ENCODE measurements at places on chromosomes 16 and 17.
A peak's percentile ranks its signal among the peaks of the same experiment; 100 is the strongest.

- DNase-seq: no peak
Measured at GRCh38 chr16:54080524-54081008, 206.0 kb downstream of the IRX3 start.

GRCh38 chr16:3490911-3491629 is 4.2 kb downstream of the C16orf90 start:
- DNase-seq: no peak

GRCh38 chr16:17261197-17261858 is 209.4 kb downstream of the XYLT1 start:
- no peak for DNase-seq

GRCh38 chr16:14494396-14494966 is 135.6 kb downstream of the PARN start:
- DNase-seq: no peak

- DNase-seq: no peak
Measured at GRCh38 chr17:1035546-1036170, 38.7 kb downstream of the TIMM22 start.

DNA sequence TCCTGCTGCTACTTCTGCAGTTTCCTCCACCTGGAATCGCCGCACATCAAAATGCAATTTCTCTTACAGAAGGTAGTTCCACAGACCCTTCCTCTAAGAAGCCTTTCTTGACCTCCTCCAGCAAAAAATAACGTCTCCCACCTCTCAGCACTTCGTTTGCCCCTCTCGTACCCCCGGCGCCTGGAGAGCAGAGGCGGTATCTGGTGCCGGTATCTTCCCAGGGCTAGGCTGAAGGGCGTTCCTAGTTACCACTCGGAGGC is 482 bp downstream of the DCTPP1 start:
- no peak for DNase-seq

DNA sequence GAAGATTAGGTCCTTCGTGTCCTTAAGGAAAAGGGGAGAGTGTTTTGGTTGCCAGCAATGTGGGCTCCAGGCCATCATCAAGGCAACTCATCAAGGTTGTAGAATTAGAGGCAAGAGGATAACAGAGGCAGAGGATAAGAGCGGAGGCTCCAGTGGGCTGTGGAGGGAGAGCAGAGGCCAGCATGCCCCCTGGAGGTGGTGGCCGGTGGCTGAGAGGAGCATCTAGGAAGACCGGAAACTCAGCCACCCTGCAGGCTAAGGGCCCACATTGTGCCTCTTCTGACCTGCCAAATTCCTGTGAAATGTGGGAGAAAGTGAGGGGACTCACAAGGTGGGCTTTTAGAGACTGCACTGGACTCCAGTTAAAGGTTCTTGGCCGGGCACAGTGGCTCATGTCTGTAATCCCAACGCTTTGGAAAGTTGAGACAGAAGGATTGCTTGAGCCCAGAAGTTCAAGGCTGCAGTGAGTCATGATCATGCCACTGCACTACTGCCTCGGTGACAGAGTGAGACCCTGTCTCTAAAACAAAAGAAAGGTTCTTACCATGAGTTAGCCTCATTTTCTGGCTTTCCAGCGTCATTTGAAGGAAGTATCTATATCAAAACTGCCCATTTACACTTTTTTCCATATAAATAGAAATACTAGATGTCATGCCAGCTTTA is 62.7 kb upstream of the ADORA2B start:
- no peak for DNase-seq

DNA sequence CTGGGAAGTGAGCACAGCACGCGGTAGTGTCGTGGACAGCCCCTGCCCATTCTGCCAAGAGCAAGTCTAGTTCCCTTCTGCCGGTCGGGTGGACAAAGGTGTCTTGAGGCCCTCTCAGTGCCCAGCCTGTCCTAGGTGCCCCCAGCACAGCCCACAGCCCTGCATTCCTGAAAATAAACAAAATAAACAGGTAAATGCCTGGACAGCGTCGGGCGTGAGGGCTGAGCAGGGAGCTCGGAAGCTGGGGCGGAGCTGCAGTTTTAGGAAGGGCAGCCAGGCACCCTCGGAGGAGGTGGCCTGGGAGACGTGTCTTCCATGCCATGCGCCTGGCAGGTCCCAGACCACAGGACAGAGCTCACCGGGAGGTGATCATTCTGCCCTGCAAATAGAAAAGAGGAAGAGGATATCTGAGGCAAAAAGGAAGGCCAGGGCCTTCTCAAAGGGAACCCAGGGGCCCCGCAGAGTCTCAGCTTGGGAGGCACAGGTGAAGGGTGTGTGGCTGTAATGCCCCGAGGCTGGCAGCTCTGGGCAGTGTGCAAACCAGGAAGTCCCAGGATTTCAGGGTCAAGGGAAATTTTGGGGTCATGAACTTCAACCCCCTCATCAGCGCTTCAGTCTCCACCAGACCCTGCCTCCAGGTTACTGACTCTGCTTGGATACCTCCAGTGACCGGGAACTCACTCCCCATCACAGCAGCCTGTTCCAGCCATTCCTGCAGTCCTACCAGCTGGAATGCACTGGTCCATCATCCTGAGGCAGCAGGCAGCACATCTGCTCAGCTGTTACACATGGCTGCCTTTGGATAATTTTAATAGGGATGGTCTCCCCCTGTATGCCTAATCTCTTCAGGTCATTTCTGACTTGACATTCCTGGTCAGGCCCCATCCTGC is 1.7 kb downstream of the ZNF469 start:
- DNase-seq: no peak

DNA sequence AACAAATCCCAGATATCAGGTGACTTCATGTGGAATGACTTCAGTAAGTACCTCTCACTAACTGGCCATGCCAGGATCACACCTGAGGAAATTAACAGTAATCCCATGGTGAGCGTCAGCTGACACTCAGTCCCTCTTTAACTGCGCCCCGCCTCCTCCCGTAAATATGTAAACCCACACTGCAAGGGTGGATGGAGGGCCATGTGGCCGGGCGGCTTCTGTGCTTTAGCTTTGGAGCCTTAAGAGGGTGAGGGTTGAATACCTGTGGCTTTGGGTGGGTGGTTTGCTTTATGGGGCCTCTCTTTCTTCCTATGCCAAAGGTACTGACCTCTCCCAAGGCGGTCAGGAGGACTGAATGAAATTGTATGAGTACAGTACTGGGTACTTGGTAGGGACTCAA is 141.7 kb downstream of the MRM1 start:
- DNase-seq: no peak

DNA sequence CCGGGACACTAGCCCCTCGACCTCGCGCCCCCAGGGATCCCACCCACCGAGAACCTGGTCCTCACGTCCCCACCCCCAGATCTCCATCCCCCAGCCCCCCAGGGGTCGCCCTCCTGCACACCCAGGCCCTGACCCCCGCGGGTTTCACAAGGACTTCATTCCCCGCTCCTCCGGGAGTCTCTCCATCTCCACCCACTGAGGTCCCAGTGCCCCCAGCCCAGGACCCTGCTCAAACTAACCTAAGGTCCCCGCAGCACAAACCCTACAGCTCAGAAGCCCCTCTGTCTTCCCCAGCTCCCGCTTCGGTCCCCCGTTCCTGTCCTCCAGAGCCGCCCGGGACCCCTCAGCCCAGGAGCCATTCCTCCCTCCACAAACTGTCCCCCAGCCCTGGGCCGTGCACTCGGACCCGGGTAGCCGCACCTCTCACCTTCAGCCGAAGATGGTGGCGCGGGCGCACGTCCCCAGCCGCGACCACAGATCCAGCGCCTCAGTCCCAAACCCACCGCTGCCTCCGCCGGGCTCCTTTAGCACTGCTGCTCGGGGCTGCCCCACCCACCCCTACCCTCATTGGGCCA is at the start of gene MYH10:
Gene MYH10 (minus strand): TSS at position 499 of the 575 bp plus-strand sequence. CDS start 7,479 bp downstream, outside the sequence.
- no peak for DNase-seq

- DNase-seq: no peak
Measured at GRCh38 chr17:49074851-49075540, 57.6 kb upstream of the B4GALNT2 start.

GRCh38 chr17:43217614-43218087 is 6.0 kb downstream of the TMEM106A start:
- DNase-seq: no peak

DNA sequence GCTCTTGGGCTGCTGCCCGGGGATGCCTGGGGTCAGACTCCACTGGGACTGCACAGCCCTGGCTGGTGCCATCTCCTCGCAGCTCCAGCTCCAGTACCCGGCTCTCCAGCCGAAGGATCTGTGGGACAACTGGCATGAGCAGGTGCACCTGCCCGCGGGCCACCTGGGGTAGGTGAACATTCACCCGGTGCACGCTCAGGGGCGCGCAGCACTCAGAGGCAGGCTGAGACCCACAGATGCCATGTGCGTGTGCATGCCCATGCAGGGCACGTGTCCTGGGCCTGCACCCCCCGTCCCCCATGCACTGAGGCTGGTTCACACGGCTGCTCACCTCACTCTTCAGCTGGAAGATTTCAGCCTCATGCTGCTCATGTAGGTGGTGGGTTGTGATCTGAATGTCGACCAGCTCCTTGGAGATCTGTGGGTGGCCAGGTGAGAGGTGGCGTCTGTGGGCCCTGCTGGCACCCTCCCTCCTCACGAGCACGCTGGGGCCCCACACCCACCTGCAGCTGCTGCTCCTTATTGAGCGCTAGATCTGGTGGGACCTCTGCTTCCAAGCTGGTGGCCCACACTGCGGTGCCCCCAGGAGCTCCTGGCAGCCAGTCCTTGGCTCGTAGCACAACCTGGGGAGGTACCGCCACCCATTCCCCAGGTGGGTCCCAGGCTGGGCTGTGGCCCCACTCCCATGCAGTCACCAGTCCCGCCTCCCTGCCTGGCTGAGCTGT is 618 bp downstream of the CCDC78 start:
- no peak for DNase-seq

DNA sequence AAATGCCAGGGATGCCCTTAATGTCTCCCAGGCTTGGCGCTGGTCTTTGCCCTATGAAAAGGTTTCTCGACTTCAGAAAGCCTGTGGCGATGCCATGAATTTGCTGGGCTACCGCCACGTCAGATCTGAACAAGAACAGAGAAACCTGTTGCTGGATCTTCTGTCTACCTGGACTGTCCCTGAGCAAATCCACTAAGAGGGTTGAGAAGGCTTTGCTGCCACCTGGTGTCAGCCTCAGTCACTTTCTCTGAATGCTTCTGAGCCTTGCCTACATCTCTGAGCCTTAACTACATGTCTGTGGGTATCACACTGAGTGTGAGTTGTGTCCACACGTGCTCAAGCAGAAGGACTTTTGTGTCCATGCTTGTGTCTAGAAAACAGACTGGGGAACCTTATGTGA is 11.4 kb downstream of the CHST4 start:
- DNase-seq: peak; percentile 48

DNA sequence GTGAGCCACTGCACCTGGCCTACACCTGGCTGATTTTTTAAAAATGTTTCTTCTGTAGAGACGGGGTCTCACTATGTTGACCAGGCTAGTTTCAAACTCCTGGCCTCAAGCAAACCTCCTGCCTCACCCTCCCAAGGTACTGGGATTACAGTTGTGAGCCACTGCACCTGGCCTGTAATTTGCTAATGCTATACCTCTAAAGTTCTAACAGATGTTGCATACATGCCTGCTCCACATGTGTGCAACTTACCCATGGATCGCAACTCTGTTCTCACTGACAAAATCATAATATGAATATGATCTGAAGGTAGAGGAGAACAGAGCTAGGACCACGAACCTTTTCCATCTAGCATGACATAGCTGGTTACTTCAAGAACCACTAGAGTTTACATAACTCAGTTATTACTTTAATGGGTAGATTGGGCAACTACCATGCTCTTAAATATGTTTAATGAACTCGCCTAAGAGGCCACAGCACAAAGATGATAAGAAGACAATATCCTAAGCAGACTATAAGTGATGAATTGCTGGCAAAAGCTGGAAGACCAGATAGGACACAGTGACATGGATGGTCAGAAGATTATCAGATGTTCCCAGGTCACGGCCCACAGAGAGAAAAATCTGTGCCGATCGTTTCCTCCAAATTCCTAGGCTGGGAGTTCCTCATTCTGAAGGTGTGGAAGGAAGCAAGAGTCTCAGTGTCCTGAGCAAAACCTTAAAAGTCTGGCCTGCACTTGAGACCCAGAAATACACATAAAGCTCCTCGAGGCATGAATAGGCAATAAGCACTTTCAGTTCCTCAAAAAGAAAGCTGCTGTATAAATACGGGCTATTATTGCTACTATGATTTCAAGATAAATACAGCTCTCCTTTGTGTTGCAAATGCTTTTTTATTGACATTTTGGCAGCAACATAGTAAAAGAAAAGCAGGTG is 53.6 kb upstream of the ICAM2 start:
- no peak for DNase-seq

- no peak for DNase-seq
Measured at GRCh38 chr17:59617156-59617732, 2.5 kb upstream of the CLTC start.

DNA sequence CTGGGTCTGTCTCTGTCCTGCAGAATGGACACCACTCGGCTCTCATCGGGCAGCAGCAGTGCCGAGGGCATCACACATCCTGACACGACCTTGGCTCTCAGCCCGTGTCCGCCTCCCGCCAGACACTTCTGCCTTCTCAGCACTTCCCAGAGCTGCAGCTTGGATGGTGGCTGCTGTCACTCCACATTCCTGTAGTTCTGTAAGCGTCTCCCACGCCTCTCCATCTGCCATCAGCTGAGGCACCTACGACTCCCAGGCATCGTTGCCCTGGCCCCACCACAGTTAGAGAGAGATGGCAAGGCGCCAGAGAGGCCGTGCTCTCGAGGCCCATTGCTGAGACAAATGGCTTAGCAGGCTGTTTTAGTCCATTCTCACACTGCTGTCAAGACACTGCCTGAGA is 195.9 kb upstream of the CHMP6 start:
- DNase-seq: no peak

DNA sequence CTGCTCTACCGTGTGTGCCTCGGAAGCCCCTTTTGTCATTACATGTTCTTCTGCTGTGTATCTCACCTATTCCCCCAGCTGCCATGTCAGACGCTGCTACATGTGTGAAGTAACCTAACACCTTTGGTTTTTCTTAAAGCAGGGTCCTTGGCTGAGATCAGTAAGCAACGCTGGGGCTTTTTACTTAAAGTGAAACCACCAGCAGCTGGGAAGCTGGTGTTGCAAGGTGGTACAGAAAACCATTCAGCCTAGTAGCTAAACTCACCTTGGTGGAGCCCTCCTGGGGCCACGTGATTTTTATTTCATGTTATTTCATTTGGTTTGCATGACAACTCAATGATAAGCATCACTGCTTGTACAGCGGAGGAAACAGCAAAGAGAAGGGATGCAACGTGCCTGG is 62.6 kb downstream of the PLCG2 start:
- no peak for DNase-seq

- peak; percentile 11 for DNase-seq
Measured at GRCh38 chr17:32772453-32773025, 104.4 kb downstream of the MYO1D start.

DNA sequence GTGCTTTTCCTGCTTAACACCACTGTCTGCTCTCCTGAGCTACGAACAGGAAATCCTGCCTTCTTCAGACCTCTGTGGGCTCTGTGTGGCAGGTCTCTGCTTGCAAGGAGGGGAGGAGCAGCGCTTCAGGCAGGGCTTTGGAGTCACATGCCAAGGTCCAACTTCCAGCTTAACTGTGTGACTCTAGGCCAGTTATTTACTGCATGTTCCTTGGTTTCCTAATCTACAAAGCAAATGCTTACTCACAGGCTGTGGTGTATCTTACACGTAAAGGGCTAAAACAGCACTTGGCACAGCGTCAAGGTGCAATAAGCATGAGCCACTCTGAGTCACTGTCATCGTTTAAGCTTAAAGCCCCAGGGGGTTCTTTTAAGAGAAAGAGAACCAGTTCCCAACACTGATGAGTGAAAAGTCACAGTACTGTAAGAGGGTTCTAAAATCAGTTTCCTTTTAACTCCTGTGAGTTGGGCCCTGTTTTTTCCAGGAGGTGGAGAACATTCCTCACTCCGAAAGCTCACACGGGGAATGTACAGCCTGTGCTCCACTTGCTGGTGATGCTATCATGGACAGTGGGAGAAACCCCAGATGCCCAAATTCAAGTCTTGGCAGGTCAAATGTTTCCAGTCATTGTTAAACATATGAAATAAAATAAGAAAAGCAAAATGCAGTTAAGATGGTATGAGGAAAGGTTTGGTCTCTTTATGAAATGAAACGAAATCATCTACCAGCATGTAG is 54.1 kb upstream of the BCAR1 start:
- no peak for DNase-seq

Data from T-helper 2 cell (primary cell).